ENCODE measurements at places on chromosomes 2 and 18.
A peak's percentile ranks its signal among the peaks of the same experiment; 100 is the strongest.

DNA sequence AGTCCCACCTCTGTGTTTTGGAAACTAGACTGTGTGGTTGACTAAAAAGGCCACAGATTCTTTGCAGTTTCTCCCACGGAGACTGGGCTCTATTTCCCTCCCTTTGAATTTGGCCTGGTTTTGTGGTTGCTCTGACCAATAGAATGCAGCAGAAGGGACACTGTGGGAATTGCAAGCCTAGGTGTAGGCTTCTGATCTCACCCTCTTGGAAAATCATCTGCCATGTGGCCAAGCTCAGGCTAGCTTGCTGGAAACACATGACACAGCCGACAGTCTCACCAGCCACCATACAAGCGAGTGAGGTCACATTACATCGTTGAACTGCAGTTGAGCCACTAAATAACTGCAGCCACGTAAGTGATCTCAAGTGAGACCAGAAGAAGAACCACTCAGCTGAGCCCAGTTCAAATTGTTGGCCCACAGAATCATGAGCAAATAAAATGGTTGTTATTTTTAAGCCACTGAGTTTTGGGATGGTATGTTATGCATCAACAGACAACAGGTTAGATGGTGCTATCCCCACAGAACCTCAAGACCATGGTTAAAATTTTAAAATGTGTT, 319.1 kb upstream of the MEX3C start:
- no peak for DNase-seq

GRCh38 chr2:167345559-167345958, 457.3 kb downstream of the XIRP2 start:
- DNase-seq: no peak

DNA sequence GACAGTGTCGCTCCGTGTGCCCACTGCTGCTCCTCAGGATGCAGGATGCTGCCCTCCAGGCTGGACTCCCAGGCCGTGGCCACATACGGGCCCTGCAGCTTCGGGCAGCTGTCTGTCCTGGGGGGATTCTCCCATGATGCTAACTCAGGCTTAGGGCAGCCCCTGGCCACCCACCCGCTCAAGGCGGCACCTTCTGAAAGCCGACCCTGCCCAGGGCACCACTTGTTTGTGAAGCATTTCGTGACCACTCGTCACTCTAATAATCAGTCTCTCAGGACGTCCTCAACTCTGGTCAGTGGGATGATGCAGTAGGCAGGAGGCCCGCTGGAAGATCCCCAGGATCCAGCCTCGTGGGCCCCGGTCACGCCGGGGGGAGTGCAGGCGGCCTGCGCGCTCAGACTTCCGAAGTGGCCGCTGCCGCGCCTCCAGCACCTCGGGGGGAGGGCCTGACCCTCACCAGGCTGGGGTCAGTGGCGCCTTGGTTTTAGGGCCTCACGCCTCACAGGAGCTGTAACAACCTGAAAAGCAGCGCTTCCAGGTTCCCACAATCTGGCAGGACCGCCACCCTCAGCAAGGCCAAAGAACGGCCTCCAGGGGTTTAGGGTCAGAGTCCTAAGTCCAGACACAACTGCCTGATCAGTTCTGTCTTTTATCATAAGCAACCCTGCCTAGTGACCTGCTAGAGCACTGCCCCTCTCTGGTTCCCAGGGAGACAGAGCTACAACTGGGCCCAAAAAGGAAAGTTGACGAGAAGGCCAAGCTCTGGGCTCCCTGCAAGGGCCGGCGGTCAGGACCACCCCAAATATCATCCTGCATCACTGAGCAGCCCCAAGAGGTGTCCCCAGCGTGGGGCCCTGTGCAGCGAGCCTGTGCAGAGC, 53.0 kb downstream of the EIPR1 start:
- no peak for DNase-seq

GRCh38 chr2:149167001-149167780, 128.7 kb downstream of the LYPD6B start:
- peak; percentile 15 for DNase-seq

DNA sequence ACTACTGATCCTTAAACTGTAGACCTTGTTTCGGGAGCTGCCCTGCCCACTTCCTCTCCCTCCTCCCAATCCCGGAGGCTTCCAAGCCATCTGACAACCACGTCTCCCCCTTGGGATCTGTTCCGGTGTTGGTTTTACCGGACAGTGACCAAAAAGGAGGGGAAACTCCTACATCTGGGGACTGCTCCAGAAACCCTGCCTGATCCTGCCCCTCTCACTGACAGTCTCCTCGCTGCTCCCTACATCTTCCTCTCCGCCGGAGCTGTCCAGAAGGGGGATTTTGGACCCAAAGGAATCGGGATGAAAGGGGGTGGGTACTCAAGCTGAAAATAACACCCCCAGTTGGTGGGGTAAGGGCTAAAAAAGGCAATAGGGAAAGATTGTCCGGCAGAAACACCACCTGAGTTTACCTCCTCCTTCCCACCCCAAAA, 1.5 kb downstream of the INO80D start:
- DNase-seq: no peak

DNA sequence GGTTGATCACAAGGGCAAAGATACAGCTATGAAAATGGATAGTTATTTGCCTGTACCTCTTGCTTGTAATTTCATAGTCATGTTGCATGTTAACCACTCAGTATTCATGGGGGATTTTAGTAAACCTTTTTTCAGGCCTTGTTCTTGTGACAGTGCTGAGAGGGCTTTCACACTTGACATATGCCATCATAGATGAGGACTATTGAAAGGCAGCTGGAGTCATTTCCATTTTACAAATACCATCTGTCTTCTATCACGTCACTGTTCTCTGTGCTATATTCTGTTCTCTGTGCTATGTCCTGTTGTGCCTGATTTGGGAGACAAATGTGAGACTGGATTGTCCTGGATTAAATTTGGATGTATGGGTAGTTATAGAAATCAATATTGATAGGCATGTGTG, 131.7 kb downstream of the LYPD6B start:
- no peak for DNase-seq

- DNase-seq: no peak
Measured at GRCh38 chr18:48839819-48840490, 110.8 kb downstream of the SMAD7 start.

GRCh38 chr2:25379535-25379934, 37.8 kb upstream of the DNMT3A start:
- DNase-seq: no peak

All from stimulated activated CD4-positive, alpha-beta T cell treated with anti-CD3 and anti-CD28 coated beads, Interleukin-4, amount 100 ng/mL, for 4 hours (primary cell).